ENCODE measurements at places on chromosomes 2 and 18. TPM values are rescaled to one million over a fixed set of nuclear protein-coding genes. Genes with fewer than 3 reads are reported as not detected.

GRCh38 chr2:222452422-222452950, 28.1 kb downstream of the SGPP2 start:
- H3K4me1 ChIP-seq = no peaks in the 10 kb centered on the region
- H3K4me3 ChIP-seq = no peak overlapping the region
- H3K27ac ChIP-seq = no peak overlapping the region
- no peaks in the 10 kb centered on the region for H3K27me3 ChIP-seq
- H3K36me3 ChIP-seq = no peaks in the 10 kb centered on the region
- no peak for DNase-seq

DNA sequence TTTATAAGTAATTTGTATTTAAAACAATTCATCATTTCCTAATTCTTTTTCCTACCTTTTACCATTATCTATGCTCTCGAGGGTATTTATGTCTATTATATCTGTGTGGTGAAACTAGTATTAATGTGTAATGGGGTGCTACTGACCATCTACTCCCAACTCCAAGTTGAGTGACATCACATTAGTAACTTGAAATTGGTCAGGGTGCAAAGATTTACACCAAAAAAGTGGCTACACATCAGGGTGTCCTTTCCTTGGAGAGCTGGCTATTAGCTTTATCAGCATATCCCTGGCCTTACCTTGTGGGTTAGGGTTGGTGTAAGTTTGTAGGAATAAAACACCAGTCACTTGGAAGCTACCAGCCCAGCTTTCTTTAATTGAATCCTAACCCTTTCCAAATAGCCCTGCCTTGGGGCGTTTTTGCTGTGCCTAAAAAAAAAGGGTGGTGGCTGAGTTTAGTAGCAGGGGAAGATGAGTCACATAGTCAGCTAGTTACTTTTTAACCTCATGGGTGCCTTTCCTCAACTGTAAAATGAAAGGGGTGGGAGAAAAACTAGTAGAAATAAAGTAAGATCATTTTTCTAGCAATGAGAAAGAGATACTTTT, 14.0 kb downstream of the ANXA4 start:
- H3K36me3 ChIP-seq = peaks cover 5% of the 10 kb centered on the region
- H3K4me1 ChIP-seq = peaks cover 20% of the 10 kb centered on the region
- H3K4me3 ChIP-seq = no peak overlapping the region
- no peak for DNase-seq

DNA sequence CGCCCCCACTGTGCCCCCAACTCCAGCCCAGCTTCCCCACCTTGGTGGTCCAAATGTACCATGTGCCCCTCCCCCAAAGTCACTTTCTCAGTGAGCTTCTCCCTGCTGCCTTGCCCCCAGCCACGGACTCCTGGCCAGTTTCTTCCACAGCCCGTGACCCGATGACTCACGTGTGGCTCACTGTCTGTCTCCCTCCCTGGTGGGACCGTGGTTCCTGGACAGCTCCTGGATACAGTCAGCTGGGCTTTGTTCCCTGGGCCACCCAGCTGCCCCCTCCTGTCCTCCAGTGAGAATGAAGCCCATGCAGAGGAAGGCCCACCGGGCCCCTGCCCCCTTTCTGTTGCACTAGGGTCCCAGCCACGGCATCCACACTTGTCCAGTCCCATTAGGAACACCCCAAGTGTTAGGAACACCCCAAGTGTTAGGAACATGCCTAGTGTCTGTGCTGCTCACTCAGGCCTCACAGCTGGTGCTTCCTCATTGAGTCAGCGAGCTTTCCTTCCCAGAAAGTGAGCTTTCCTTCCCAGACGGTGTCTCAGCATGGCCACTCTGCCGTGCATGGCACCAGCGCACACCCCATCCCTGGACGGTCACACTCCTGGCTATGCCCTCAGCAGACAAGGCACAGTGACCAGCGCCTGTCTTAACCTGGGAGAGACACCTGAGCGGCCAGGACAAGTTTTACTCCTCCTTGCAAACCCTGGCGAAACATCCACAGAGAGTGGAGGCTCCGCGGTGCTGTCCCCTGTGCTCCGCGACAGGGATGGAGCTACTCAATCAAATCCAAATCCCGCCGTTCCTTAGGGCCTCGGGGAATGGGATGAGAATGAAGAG, 44.8 kb upstream of the CTDP1 start:
- H3K4me1 ChIP-seq = no peaks in the 10 kb centered on the region

DNA sequence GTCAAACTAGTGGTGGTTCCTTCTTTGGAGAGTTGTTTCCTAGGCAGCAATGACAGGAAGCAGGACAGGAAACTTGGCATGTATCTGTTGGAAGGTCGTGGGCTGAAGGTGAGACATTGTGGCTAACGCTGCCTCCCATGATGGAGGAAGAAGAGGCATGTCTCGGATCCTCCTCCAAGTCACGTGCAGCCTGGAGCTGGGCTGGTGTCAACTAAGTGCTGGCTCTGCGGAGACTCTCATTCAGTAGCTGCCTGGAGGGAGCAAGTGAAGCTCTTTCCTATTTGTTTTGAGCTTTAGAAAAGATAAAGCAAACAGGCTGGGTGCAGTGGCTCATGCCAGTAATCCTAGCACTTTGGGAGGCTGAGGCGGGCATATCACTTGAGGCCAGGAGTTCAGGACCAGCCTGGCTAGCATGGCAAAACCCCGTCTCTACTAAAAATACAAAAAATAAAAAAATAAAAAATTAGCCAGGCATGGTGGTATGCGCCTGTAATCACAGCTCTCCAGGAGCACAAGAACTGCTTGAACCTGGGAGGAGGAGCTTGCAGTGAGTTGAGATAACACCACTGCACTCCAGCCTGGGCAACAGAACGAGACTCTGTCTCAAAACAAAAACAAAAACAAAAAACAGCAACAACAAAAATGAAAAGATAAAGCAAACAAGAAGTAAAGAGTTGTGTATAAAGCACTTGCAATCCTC, 28.2 kb upstream of the INO80C start:
- no peak for DNase-seq
- no peaks in the 10 kb centered on the region for H3K27me3 ChIP-seq
- H3K4me1 ChIP-seq = peaks cover 2% of the 10 kb centered on the region
- no peak overlapping the region for H3K4me3 ChIP-seq
- H3K36me3 ChIP-seq = no peaks in the 10 kb centered on the region

The IGFBP5 gene
- polyA plus RNA-seq = 15.7 TPM
